Left ventricle myocardium superior (tissue), 1 donor: ENCODE measurements at places on chromosomes 2 and 18.
A peak's percentile ranks its signal among the peaks of the same experiment; 100 is the strongest.

- no peak for DNase-seq
Measured at GRCh38 chr18:12256951-12257350, 2.8 kb downstream of the CIDEA start.

GRCh38 chr2:636641-637405, 40.4 kb downstream of the TMEM18 start:
- DNase-seq, result peak; percentile 83

GRCh38 chr18:74069178-74070050, 78.2 kb downstream of the FBXO15 start:
- DNase-seq, result no peak

- no peak for DNase-seq
Measured at GRCh38 chr18:69636529-69637301, 236.0 kb downstream of the DOK6 start.

GRCh38 chr2:85049236-85049635, 78.3 kb downstream of the KCMF1 start:
- DNase-seq, result no peak

- no peak for DNase-seq
Measured at GRCh38 chr2:123695426-123695825, 329.7 kb upstream of the CNTNAP5 start.

GRCh38 chr2:109058191-109058632, 69.2 kb upstream of the EDAR start:
- no peak for DNase-seq

- no peak for DNase-seq
Measured at GRCh38 chr2:64398516-64399129, 55.3 kb upstream of the LGALSL start.

DNA sequence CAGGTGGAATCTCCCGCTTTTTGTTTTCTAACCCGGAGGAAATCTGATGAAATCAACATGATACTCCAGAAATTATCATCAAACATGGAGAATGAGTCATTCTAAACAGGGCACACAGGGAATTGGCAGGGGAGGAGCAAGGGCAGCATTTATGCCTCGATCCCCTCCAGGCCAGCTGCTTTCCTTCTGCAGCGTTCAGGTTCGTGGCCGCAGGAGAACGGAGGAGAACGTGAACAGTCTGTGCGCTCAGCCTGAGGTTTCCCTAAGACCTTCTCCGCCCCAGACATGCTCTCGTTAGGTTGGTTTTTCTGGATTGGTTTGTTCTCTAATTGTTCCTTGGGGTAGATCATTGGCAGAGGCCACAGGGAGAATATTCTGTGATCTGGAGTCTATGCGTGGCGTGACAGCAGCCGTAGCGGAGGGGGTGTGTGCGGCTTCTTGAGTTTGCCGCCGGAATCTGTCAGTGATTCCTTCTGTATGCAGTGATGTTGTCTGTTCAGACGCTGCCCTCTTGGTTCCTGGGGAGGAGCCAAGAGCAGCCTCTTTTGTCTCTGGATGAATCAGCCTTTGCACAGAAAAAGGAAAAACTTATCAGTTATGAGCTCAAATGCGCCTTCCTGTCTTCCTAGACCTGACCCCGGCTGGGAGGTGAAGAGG, 75.9 kb downstream of the SH3BP4 start:
- no peak for DNase-seq

DNA sequence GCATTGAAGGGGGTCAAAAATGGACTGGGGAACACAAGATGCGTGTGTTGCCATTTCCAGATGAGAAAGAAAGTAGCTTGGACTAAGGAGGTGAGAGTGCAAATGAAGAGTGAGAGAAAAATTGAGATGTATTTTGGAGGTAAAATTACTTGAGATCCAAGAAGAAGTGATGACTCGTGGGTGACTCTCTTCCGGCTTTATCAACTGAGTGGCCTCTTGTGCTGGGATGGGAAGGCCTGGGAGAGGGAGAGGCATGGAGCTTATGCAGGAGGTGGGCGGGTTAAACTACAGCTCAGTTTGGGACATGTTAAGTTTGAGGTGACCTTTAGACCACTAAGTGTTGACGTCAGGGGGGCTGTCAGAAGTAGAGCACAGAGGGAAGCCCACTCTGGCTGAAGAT, 34.9 kb downstream of the SULT1C2 start:
- DNase-seq, result no peak

GRCh38 chr2:17191223-17191622, 327.0 kb downstream of the RAD51AP2 start:
- DNase-seq, result no peak

DNA sequence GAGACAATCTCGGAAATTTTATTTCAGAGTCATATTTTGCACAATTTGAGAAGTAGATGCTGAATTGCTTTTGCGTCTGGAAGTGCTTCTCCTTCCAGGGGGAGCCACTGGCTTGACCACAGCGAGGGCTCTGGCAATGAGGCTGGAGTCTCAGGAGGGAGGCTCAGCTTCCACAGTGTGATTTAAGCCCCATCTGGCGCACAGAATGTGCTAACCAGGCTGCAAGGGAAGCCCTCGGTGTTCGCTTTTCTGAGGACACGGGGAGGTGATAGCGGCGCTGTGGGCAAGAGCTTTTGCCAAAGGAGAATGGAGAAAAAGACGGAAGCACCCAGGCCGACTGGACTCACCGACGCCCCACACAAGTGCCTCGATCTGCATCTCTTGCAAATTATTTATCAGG, 52.4 kb downstream of the ADI1 start:
- no peak for DNase-seq

- DNase-seq, result no peak
Measured at GRCh38 chr18:8721716-8722115, 16.4 kb downstream of the MTCL1 start.

DNA sequence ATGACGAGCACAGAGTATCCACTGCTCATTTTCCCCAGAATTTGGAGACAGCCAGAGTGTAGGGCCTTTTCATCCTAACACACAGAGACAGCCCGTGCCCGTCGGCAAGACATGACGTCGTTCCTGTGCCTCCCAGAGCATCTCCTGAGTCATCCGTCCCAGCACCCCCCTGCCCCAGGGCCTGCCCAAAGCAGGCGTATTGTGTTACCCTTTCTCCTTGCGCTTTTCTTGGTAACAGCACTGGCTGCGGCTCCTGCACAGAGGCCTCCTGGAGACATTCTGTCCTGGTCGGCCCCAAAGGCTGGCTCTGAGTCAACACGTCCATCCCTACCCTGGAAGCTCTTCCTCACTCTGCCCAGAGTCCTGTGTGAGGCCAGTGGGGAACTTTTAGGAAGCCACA, 217.1 kb downstream of the KLHL29 start:
- DNase-seq, result peak; percentile 46
